ENCODE measurements at places on chromosomes 6 and 20.

DNA sequence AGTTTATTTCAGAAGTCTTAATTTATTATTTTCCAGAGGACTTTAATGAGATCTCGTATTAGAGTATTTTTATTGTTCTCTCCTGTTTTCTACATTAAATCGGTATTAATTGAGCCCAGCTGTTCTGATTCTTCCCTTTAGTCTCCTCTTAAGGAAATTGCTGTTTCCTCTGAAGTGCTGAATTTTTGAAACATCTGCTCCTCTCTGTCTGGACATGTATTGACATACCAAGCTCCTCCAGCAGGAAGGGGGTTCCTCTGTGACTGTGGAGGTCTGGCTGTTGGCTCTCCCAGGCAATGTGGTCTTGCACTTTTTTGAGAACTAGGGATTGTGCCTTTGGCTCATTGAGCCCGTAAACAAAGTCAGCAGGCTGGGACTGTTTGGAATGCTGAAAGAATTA is 74.9 kb downstream of the MAP3K4 start:
- DNase-seq = no peak

- no peak for DNase-seq
Observed at GRCh38 chr6:170162011-170162774, 128.7 kb downstream of the DLL1 start.

- no peak for DNase-seq
Observed at GRCh38 chr6:131059486-131059885, 3.6 kb downstream of the EPB41L2 start.

DNA sequence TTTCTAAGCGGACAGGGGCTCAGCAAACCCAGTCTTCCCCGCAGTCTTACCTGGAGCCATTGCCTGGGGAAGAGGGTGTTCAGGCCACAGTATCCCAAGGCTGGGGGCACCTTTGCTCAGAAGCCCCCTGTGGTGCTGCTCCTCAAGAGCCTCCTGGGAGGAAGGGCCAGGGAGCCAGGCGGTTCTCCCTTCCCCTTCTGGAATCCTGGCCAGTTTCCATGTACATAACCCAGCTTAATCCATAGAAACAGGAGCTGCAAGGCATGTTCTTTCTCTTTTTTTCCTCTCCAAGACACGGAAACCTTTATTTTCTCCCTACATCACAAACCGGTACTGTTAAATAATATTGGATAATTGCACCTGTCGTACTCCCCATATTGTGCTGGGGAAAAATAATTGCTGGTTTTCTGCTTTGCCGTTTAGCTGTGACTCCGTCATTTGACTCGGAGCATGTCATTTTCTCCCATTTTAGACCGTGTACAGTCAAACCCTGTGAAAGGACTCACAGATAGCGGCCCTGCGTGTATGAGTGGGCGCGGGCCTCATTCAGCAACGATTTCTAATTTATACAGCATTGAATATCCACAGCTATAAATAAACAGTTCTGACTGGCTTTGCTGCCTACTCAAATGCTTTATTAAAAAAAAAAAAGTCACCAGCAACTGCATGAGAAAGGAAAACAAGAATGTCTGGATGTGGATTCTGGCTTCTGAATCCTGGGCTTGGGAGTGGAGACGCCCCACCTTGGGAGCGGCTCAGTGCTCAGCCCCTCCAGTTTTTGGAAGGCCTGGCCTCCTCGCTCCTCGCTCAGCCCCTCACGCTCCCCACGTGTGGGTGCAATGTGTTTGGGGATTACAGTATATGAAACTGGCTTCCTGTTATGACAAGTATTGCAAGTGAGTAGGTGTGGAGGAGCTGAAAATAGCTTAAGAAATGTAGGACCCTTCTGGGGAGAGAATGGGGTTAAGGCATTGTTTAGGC is 67.3 kb downstream of the ADTRP start:
- DNase-seq = no peak

GRCh38 chr20:16556301-16556700 is 16.9 kb downstream of the KIF16B start:
- DNase-seq = no peak

- DNase-seq = peak; percentile 14
Observed at GRCh38 chr6:156976216-156977127, 199.3 kb downstream of the ARID1B start.

- peak; percentile 38 for DNase-seq
Observed at GRCh38 chr6:47047479-47048407, 5.6 kb upstream of the ADGRF1 start.

GRCh38 chr6:144777249-144777648 is 492.1 kb downstream of the UTRN start:
- no peak for DNase-seq

GRCh38 chr6:46287043-46287442 is 116.3 kb upstream of the ENPP5 start:
- no peak for DNase-seq

Measured in CD4-positive, alpha-beta T cell treated with Interferon alpha-2 for 1 hour (primary cell).